ENCODE measurements at places on chromosomes 3 and 15.

GRCh38 chr15:88690331-88690730 is 51.5 kb downstream of the ISG20 start:
- no peak for DNase-seq

DNA sequence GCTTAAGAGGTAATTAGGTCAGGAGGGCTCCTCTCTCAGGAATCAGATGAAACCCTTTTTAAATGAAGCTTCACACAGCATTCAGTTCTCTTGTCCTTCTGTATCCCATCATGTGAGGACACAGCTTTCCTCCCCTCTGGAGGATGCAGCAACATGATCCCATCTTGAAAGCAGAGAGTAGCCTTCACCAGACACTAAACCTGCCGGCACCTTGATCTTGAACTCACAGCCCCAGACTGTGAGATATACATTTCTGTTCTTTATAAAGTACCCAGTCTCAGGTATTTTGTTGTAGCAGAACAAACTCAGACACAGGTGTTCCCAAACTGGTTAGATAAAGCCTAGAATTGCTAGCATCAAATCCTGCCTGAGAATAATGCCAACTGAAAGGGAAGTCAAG is 83.7 kb upstream of the PRICKLE2 start:
- no peak for DNase-seq

DNA sequence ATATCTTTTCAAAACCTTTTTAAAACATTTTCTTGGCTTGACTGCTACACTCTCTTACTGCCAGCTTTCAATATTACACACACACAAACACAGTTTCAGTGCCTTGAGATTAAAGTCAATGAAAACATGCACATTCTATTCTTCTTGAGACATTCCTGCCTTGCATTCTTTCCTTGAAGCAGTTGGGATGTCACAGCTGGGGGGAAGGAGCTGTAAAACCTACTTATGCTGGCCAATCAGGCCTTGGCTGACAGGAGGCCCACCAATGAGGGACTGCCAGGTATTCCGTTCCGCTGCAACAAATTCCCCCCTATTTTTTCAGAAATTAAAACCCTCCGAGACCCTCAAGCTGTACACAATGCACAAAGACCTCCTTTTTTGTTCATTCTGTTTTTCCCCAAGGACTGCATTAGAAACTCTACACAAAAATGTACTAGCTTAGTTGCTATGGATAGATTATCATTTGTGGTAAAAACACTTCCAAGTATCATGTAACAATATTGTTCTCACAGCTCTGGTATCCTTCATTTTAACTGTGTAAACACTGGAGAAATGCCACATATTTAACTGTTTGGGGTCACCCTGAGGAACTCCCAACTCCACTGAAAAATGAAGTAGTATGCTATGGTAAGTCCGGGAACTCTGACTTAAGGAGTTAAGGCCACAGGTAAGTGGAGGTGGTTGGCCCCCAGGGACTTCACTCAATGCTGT is 18.5 kb downstream of the FSTL1 start:
- no peak for DNase-seq

DNA sequence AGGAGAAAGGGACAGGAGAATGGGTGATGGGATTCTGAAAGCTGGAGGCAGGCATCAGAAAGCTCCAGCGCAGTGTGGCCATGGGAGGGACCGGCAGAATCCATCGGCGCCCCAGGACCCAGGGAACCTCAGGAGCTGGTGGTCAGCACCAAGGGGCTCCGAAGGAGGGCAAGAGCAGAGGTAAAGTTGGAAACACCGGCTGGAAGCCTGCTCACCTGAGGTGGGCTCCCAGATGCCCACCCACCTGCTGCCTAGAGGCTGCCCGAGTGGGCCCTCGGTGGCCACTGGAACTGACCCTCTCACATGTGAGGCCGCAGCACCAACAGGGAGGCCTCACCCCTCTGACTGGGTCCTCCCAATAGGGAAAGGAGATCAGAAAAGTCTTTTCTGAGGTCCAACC is 10.3 kb upstream of the ZXDC start:
- DNase-seq = no peak

DNA sequence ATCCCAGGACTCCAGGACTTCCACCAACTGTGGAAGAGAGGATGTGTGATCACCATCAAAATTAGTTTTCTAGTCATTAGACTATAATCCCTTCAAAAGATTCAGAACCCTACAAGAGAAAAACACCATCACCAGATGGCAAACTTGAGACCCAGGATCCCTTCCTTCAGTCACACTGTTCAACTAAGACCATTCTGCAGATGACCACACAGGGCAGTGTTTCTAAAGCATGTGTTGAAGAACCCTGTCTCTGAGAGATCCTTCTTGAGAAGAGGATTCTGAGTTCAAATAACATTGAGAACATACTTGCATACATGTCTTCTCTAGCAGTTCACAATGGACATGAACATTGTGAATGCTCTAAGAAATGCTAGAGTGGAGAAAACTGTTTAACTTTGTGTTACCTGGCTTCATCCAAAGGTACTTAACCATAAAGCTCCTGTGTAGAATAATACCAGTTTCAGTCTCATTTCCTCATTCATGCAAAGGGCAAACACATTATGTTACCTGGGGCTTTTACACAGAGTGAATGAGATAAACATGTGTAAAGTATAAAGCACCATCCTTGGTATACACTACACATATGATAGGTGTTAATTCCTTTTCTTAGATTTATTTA is 2.4 kb upstream of the ADGRG7 start:
- no peak for DNase-seq

DNA sequence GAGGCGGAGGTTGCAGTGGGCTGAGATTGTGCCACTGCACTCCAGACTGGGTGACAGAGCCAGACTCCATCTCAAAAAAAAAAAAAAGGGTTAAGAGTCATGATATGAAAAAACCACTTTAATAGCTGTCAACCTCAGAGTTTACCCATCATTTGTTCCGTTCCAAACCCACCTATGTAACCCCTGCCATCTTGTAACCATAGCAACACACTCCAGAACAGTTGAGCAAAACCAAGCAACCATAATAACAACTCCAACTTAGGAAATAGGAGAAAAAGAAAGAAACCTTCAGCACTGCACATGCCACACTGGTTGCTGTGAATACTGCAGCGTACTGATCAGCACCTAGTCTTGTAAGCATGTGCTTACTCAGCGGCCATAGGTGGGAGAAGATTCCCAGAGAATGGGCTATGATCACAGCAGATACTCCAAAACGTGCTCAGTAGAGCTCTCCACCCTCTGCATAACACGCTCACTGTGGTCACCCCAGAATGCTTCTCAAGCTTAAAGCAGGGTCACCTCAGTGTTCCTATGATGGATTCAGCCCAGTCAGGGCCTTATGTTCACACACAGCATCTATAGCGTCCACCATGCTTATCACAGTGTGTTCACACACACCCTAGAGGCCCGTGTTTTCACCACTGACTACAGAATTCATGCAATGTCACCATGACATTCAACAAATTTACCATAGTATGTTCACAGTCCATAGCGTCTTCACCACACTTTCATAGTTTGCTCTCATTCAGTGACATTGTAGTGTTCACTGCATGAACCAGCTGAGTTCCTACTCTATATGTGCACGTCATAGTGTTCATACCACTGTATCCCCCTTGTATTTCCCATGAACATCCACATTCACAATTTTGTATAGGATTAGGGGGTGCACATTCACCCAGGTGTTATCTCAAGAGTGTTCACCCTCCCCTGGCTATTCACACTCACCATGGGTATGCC is 6.5 kb upstream of the CILP start:
- DNase-seq = no peak
